ENCODE measurements at places on chromosomes 11 and 22.
A peak's percentile ranks its signal among the peaks of the same experiment; 100 is the strongest.

GRCh38 chr11:67581469-67581868, 2.1 kb upstream of the GSTP1 start:
- DNase-seq: no peak

DNA sequence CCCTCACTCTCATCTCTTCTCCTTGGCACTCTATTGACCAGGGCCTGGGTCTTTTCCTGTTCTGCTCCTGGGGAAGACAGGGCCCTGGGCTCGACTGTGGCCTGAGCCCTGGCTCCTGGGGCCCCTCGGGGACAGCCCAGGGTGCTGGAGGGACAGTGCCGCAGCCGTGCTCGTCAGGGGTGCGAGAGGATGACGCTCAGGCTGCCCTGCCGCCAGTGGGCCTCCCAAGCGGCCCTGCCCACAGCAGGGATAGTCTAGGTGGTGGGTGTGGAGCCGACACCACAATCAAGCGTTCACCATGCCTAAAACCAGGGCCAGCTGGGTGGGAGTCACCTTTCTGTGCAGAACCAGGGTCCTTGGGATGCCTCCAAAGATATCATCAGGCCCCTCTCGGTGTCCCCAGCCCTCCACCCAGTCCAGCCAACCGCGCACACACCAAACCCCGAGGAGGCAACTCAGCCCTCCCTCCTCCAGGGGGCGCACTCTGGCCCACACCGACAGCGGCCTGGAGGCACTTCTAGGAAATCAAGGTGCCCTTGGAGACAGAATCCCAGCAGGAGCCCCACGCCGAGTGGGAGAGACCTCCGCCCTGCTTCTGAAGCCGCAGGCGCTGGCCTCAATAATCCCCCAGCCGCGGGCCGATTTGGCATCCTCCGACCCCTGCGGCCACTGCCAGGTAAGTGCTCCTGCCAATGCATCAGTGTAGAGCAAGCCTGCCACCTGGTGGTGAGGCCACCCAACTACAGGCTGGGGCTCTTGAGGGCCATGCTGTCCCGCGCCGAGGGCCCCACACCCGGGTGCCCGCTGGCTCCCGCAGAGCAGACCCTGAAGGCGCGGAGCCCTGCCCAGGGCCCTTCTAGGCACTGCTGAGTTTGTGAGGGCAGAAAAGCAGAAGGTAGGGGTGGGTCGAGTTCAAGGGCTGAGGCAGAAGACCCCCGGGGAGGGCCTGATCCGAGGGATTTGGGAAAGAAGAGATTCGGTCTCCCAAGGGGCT, 496.4 kb downstream of the BUD13 start:
- peak; percentile 26 for DNase-seq

DNA sequence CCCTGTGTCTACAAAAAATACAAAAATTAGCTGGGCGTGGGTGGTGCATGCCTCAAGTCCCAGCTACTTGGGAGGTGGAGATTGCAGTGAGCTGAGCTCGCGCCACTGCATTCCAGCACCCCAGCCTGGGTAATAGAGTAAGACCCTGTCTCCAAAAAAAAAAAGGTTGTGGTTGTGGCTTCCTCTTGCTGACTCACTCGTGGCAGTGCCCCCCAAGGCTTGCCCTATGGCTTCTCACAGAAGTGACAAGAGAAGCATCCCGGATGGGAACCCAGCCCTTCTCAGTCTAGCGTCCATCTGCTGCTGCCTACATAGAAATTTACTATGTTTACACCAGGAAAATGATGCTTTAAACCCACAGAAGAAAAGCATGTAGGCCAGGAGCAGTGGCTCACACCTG, 68.5 kb upstream of the PITPNB start:
- DNase-seq: peak; percentile 66

GRCh38 chr11:121534131-121535093, 81.6 kb upstream of the SORL1-AS1 start:
- DNase-seq: peak; percentile 28

- no peak for DNase-seq
These were observed 14.4 kb upstream of the APOL4 start for GRCh38 chr22:36215981-36216380.
